ENCODE measurements at places on chromosomes 5 and 9.

GRCh38 chr5:56845904-56846480, 30.6 kb downstream of the MAP3K1 start:
- no peak for DNase-seq

DNA sequence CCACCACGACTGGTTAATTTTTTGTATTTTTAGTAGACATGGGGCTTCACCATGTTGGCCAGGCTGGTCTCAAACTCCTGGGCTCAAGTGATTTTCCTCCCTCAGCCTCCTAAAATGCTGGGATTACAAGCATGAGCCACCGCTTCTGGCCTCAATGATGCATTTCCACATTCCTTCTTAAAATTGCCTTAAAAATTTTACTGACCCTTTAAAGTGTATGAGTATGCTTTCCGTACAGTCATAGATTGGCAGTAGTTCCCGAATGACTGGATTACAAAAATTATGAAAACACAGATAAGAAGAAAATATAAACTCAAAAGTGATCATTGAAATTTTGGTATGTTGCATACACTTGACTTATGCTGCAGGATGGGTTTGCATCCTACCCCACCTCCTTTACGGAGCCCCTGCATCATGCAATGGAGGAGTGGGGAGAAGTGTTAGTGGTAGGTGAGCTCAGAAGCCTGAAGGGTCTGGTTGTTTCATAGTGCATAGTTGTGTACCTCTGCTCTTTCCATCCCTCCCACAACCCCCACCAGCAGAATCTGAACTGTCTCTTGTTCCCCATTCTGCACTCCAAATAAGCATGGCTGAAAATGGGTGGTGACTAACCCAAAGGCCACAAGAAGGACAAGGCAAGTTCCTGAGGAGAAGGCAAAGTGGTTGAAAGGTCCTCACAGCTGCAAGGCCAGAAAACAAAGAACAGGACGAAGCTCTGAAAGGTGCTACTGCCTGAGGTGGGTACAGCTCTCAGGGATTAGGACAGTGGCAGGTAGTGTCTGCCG, 26.8 kb downstream of the ANKRD55 start:
- DNase-seq, result no peak

GRCh38 chr5:81750308-81751008, 439 bp downstream of the SSBP2 start:
- DNase-seq, result peak; percentile 21

DNA sequence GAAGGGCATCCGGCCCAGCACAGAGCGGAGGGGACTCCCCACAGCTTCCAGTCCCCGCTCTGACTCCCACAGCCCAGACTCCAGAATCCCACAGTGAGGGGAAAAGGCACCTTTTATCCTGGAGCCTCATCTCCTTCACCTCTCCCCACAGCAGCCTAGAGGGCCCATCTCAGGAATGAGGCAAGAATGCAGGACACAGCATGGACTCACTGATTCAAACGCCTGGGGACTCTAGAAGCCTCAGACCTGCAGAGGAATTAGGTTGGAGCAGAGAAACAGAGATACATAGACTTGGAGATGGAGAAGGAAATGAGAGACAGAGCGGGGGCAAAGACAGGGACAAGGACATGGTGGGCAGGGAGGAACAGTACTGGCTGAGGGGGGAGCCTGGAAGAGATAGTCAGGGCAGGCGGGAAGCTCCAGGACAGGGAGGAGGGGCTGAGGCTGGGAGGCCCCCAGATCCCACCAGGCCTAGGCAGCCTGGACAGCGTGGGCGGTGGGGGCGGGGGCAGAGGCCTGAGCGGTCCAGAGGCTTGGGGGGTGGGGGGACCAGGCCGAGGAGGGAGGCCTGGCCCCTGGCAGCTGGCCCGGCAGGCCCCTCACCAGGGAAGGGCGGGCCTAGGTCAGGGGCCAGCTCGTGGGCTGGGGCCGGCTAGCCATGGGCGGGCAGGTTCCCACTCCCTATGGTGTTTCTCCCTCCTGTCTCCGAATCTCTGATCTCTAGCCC, 15.8 kb downstream of the CNTFR start:
- no peak for DNase-seq

GRCh38 chr9:137055385-137056364, 1.8 kb upstream of the ENTPD2 start:
- no peak for DNase-seq

DNA sequence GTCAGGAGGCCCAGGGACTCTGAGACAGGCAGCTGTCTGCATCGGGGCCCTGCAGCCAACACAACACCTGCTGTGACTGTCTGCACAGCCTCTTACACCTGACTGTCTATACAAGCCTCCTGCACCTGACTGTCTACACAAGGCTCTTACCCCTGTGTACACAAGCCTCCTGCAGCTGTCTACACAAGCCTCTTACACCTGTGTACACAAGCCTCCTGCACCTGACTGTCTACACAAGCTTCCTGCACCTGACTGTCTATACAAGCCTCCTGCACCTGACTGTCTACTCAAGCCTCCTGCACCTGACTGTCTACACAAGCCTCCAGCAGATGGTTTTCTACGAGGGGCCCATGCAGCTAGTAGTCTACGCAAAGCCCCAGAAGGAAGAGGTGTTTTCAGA, 18.6 kb downstream of the IRX2 start:
- no peak for DNase-seq

DNA sequence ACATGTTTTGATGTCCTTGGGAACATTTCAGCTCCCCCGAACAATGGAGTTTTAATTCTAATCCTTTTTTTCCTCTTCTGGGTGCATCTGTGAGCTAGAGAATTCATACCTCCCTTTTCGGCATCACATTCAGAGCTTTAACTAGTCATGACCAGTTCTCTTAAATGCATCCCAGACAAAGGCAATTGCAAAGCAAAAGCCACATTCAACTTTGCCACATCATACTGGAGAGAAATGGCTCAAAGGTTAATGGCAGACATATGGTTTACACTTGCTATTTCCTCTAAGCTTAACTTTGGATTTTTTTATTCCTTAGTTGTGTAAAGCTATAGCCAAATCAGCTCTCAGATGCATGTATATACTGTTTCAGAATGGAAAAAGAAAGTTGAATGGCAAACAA, 153.3 kb downstream of the ESM1 start:
- no peak for DNase-seq

DNA sequence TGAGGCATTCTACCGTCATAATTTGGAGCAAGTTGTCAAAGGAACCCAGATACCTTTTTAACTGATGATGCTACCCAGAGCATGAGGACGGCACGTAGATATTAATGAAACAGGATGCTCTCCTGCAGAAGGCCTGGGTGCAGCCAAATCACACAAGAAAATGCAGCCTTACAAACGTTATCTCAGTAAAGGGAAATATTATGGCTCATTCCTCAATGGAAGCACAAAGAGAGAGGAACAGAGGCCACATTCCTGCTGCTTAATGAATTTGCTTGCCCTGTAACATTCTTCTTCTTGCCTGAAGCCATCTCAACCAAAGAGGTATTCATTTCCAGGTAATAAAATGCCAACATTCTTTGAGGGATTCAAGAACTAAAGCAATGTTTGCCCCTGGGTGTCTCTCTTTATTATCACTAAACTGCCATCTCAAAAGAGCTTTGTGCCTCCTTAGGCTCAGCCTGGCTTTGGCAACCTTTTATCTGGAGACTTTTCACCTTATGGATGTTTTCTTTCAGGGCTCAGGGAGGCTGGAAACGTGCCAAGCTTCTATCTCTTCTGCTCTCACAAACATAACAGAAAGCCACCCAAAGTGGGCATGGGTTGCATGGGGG, 92.9 kb downstream of the TNC start:
- DNase-seq, result no peak

- no peak for DNase-seq
These were observed 50.7 kb downstream of the CTNNA1 start for GRCh38 chr5:138803935-138804334.

GRCh38 chr5:156037151-156037909, 289.6 kb upstream of the SGCD start:
- no peak for DNase-seq

DNA sequence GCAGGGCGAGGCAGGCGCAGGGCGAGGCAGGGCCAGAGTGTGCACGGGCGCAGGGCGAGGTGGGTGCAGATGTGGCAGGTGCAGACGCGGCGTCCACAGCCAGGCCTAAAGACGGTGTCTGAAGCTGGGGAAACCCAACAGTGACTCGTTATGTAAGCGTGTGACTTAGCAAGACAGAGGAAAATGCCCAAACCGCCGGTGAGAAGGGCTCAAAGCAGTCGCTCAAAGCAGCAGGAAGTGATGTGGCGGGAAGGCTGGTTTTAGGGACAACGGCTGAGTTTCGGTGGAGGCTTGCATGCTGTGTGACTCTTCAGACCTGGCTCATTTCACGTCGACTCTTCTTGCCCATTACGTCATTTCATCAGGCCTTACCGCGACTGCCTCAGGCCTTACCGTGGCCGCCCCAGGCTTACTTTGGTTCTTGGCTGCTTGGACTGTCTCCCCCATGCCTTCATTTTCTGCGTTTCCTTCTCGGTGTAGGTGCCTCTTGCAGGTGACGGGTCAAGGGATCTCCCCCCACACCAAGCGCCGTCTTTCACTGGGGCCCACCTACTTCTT, 50.5 kb upstream of the EXOC3 start:
- DNase-seq, result peak; percentile 73

- no peak for DNase-seq
These were observed 263.2 kb downstream of the ISL1 start for GRCh38 chr5:51646482-51646881.

DNA sequence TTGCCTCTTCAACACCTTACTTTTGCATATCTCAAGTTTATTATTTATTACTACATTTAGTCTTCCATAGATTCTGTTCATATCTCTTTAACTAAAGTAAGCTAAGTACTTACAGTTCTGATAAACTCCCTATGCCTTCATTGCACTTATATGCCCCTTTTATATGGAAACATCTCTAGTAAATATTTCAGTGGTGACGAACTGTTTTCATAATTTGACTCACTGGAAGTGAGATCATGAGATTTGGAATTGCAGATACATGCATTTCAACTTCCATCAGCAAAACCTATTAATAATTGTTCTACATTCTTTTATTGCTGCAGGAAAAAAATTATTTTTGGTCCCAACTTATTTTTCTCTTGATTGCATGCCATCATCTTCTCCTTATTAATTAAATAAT, 263.5 kb downstream of the CD180 start:
- no peak for DNase-seq

DNA sequence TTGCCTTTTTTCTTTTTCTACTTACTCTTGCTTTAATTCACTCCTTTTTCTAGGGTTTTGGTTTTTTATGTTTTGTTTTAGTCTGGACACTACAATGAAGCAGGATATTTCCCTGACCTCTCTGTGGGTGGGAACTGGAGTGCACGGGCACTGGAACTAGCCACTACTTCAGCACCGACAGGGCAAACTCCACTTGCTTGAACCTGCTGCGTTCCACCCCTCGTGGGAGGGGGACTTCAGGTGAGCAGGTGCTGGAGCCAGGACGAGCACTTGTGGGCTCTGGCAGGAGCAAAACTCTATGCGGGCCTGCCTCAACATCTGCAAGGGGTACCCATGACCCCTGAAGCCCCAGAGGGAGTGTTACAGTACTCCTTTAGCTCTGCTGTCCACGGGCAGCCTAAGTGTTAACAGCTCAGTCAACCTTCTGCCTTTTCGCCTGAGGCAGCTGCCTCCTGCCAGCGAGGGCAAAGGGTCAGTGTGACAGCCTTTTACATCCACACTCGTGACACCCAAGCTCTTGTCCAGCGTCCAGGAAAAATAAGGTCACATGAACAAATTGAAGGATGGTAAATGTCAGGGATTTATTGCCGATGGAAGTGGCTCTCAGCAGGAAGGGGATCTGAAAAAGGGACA, 144.1 kb upstream of the NFIL3 start:
- no peak for DNase-seq

DNA sequence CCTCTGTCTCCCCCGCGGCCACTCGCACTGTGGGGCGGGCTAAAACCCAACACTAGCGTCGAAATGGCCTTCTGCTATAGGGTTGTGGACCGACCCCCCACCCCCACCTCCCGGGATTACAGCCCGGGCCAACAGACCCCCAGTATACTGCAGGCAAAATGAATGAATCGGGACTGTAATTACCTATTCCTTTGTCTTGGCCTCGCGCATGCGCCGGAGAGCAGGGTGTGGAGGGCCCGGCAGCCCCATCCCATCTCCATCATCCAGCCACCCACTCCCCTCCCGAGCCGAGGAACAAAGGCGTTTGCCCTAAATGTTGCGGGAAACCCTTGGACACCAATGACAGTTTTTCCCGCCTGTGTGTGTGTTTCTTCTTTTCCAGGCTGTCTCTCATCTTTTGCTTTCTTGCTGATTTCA, 1.6 kb downstream of the BASP1 start:
- no peak for DNase-seq

DNA sequence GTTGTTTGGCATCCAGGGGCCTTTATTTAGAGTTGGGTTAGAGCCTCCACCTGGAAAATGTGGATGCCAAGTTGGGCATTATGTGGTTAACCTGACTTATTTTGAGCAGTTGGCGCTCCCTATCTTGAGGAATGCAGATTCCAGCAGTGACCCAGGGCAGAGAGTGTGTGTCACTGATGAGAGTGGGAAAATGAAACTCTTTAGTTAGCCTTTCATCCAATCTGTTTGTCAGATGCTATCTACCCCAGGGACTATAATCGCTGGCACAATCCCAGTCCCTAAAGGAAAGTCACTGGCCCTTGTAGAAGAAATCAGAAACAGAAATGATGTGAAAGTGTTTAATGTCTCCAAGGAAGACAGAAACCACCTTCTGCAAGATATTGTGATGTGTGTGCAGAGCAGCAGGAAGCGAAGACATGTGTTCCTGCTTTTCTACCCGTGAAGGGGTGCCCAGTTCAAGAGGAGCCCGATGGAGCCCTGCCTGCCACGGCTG, 10.2 kb upstream of the STING1 start:
- no peak for DNase-seq

GRCh38 chr5:76805821-76806505, 12.9 kb upstream of the F2RL1 start:
- no peak for DNase-seq

GRCh38 chr9:133453651-133454050, 6.1 kb upstream of the CACFD1 start:
- DNase-seq, result no peak

DNA sequence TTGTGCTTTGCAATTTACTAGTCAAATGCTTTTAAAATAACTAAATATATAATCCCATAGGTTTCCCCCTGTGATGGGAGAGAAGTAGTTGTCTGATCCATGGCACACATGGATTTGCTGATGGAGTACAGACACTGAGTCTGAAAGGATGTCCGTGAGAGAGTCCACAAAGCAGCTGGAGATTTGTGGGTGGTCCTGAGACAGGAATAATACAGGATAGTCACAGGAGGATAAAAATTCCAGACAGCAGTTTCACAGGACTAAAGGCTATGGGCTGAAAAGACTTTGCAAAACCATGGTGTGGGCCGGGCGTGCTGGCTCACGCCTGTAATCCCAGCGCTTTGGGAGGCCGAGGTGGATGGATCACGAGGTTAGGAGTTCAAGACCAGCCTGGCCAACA, 58.7 kb upstream of the ZFR start:
- DNase-seq, result no peak

Data from stimulated activated CD4-positive, alpha-beta T cell treated with anti-CD3 and anti-CD28 coated beads, Interleukin-12 subunit alpha, Interleukin-12 subunit beta, amount 100 ng/mL, for 4 hours (primary cell).